ENCODE measurements at places on chromosomes 3 and 15.

GRCh38 chr3:187963677-187964385 lies 190.1 kb upstream of the LPP start:
- no peak for DNase-seq

DNA sequence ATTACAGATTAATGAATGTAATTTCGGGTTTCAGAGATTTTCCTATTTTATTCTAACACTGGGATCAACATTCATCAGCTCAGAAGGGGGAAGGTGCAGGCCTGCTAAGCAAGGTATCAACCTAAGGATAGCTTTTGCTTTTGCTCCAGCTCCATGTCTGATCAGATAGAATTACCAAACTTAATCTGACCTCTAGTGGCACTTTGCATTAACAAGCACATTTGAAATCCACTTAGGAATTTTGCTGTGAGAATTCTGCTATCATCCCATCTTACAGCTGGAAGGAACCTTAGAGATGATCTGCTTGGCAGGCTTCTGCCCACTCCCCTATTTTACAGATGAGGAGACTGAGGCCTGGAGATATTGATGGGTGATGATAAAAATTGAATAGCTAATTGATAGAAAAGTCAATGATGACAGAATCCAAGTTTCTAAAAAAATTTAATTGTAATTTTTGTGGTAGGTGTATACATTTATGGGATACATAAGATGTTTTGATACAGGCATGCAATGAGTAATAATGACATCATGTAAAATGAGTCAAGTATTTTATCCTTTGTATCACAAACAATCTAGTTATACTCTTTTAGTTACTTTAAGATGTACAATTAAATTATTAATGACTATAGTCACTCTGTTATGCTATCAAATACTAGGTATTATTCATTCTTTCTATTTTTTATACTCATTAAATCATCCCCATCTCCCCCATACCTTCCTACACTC lies 209.2 kb upstream of the ZPLD1 start:
- DNase-seq, result no peak

DNA sequence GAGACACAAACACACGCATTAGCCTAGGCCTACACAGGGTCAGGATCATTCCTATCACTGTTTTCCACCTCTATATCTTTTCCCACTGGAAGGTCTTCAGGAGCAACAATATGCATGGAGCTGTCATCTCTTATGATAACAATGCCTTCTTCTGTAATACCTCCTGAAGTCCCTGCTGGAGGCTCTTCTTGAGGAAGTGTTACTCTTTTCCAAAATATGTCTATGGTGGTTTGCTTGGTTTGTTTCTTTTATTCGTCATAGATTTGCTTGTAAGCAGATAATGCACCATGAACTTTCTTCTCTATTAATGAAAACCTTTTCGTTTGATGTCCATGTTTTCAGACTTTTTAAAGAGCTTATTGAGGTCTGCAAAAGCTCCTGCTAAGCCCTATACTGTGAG lies 109.3 kb downstream of the GMPS start:
- DNase-seq, result no peak

GRCh38 chr3:103169289-103169688 lies 734.5 kb downstream of the ZPLD1 start:
- no peak for DNase-seq

DNA sequence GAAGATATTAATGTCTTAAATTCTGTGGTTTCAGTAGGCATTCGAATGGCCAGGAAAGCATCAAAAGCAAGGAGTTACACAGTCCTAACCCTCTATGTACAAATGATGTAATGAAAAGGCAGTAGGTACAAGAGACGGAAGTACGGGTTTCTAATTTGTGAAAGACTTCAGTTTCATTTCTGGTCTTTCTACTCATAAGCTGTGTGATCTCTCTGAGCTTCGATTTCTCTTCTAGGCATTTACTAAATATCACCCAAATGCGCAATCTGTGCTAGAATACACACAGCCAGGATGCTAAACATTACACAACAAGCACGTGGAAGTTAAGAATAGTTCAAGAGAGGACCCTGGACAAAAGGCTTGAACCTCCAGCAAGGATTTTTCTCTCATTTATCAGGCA lies 17.9 kb upstream of the STIMATE start:
- no peak for DNase-seq

GRCh38 chr3:197260491-197261163 lies 37.8 kb downstream of the DLG1 start:
- no peak for DNase-seq

DNA sequence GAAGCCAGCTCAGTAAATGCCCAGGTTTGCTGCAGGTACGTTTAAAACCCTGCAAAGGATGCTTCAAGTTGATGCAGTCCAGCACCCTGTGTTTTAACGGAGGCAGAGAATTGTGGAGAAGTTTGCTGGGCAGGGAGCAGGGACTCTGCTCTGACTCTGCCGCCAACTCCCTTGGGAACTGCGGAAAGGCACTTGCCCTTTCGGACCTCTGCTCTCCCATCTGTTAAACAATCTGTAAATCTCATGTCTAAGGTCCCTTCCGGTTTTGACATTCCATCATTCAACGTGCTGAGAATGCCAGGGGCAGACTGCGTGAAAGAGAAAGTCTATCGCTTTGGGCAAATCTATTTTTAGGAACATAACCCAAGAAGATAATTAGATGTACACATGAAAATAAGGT lies 184.5 kb downstream of the OPA1 start:
- DNase-seq, result no peak

Data from type B pancreatic cell (in vitro differentiated cells).